ENCODE measurements at places on chromosomes 4 and X.

DNA sequence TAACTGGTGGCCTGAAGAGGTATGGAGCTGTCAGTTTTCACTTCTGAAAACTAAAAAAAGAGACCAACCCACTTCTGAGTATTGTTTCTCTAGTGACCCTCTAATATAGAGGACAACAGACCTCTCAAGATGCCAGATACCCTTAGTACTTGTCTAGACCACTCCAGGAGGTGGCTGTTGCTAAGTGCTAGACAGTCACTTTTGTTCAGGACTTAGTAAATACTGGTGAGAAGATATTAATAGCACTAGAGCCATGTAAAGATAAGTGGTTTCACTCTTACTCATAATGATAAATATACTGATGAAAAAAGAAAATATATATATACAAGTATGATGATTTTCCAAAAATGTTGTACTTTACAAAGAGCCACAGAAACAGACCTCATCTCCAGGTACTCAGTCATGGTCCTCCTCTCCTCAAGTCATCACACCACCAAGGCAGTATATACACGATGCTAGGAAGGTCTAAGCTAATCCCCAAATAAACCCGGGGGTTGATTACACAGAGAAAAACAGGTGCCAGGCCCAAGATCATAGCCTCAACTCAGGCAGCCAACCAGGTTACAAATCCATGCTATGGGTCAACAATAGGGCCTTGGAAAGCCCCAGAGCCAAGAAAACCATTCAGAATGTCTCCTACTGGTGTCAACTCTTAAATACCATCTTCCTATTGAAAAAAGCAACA lies 66.9 kb downstream of the ARHGEF9 start:
- DNase-seq, result no peak

GRCh38 chr4:182307746-182308145 lies 64.5 kb downstream of the TENM3 start:
- DNase-seq, result no peak

- DNase-seq, result no peak
Measured at GRCh38 chr4:149203256-149204001, 612.2 kb downstream of the IQCM start.

DNA sequence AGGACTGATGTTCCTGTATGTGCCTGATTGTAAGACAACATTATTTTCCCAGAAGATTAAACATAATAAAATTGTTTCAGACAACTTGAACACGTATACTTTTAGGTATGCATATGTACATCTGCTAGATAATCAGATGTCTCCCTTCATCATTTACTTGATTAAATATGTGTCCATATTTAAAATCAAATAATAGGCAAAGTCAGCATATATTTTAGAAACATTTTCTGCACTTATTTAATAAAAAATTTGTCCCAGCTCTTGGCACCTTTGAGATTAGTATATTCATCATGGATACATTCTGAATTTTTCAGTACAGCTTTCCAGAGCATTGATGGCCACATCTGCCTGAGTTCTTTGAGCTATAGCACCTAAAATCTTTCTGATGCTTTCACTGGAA lies 106.0 kb downstream of the ARHGAP10 start:
- DNase-seq, result no peak
